ENCODE measurements at places on chromosomes 5 and 9. TPM values are rescaled to one million over a fixed set of nuclear protein-coding genes. Genes with fewer than 3 reads are reported as not detected.

Gene GMCL2
- not detected for total RNA-seq

Gene GCNT4
- total RNA-seq: 0.63 TPM

- H3K4me1 ChIP-seq: peaks cover 3% of the 10 kb centered on the region
- H3K27me3 ChIP-seq: no peaks in the 10 kb centered on the region
- H3K36me3 ChIP-seq: no peaks in the 10 kb centered on the region
- H3K4me3 ChIP-seq: no peak overlapping the region
- H3K27ac ChIP-seq: no peak overlapping the region
- DNase-seq: no peak
Observed at GRCh38 chr5:54869691-54870090, 115.7 kb downstream of the ESM1 start.

DNA sequence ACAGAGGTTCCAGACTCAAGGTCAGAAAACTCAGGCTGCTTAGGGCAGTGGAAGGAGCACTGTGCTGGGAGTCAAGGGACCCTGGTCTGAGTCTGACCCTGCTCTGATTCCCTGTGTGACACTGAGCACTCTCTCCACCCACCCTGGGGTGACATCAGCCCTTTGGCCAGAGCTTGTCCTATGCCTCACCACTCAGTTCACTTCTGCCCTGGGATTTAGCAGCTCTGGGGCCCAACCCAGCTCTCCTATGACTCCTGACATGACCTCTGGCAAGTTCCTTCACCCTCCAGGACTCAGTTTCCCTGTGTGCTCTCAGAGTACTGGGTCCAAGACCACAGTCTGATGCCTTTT lies 63.9 kb downstream of the FAM114A2 start:
- H3K4me3 ChIP-seq: no peak overlapping the region
- no peak for DNase-seq
- no peaks in the 10 kb centered on the region for H3K36me3 ChIP-seq
- no peaks in the 10 kb centered on the region for H3K27me3 ChIP-seq
- H3K27ac ChIP-seq: no peak overlapping the region
- no peaks in the 10 kb centered on the region for H3K4me1 ChIP-seq

Gene PPP3R2
- total RNA-seq: not detected

DNA sequence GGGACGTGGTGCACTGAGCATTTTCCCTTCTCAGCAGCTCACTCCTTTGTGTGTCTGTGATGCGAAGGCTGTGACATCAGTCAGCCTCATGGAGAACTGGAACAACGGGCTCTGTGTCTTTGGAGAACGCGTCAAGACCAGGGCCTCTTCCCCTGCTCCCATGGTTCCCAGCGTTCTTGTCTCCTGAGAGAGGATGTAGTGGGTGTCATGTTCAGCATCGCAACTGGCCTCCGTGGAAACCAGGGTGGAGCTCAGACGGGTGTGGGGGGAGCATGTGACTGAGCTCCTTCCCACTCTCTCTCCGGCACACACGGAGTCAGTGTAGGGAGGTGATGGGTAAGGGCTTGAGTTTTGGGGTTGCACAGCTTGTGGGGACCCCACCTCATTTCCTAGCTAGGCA lies 59.7 kb downstream of the TENT4A start:
- H3K27ac ChIP-seq: no peak overlapping the region
- no peaks in the 10 kb centered on the region for H3K4me1 ChIP-seq
- no peaks in the 10 kb centered on the region for H3K36me3 ChIP-seq
- no peak overlapping the region for H3K4me3 ChIP-seq

Gene LRRC70
- 0.55 TPM for total RNA-seq

DNA sequence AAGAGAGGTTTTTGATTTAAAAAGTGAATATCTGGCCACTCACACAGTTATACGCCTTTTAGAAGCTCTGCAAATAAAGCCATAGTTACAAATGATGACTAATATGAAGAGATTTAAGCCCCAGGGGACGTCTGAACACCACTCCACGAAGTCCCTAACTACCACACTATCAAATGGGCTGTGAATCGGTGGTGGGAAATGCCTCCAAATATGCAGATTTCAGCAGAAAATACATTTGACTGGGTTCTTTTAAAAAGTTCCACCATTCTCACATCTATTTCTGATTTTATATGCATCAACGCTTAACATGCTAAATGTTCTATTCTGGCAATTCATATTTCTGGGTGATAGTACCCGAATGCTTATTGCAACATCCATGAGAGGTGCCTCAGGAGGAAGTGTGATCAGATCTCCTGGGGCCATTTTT lies 22.5 kb downstream of the TICAM2 start:
- no peak overlapping the region for H3K4me3 ChIP-seq
- no peaks in the 10 kb centered on the region for H3K4me1 ChIP-seq
- H3K36me3 ChIP-seq: 0 out of 2 replicates have a peak, but pooled peaks cover 4% of the 10 kb centered on the region
- no peak for DNase-seq

DNA sequence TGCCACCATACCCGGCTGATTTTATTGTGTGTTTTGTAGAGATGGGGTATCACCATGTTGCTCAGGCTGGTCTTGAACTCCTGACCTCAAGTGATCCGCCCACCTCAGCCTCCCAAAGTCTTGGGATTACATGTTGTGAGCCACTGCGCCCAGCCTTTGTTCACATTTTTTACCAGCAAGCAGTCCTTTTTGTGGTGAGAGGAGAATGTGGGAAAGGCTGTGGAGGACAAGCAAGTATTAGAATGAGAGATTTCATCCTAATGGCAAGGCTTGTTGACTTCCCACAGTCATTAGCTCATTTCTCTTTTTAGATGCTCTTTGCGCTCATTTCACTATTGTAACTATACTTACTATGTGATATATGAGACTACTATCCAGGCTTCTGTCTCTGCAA lies 6.1 kb downstream of the IL31RA start:
- H3K36me3 ChIP-seq: no peaks in the 10 kb centered on the region
- H3K27me3 ChIP-seq: no peaks in the 10 kb centered on the region
- no peak for DNase-seq
- no peaks in the 10 kb centered on the region for H3K4me1 ChIP-seq

- peaks cover 9% of the 10 kb centered on the region for H3K36me3 ChIP-seq
- DNase-seq: no peak
- no peak overlapping the region for H3K4me3 ChIP-seq
- H3K27ac ChIP-seq: no peak overlapping the region
Observed at GRCh38 chr5:67200809-67201562, 4.4 kb upstream of the CD180 start.

- no peak overlapping the region for H3K27ac ChIP-seq
- no peak for DNase-seq
- no peaks in the 10 kb centered on the region for H3K27me3 ChIP-seq
- H3K4me3 ChIP-seq: no peak overlapping the region
- peaks cover 9% of the 10 kb centered on the region for H3K36me3 ChIP-seq
Observed at GRCh38 chr5:42306287-42306686, 117.0 kb upstream of the GHR start.

- H3K4me3 ChIP-seq: no peak overlapping the region
- DNase-seq: no peak
- H3K36me3 ChIP-seq: peaks cover 12% of the 10 kb centered on the region
Observed at GRCh38 chr5:83387041-83387440, 84.5 kb upstream of the VCAN start.

DNA sequence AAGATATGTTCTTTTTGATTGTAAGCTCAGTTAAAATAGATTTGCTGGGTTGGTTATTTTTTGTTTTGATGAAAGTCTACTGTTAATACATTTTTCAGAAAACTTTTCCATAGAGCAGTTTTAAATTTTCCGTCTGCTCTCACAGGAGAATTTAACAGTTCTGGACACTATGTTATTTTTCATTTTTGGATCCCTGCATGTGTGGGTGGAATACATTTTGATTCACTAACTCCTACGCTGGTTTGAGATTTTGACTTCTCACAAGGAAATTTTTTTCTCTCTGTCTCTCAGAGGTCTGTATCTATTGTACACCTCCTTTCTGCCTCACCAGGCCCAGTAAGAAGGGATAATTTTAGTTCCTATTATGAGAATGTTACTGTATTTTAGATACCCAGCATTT lies 502.4 kb downstream of the CDH10 start:
- H3K27me3 ChIP-seq: no peaks in the 10 kb centered on the region
- no peak for DNase-seq
- no peak overlapping the region for H3K27ac ChIP-seq

GRCh38 chr9:92770360-92770995 lies 5.8 kb upstream of the BICD2 start:
- no peak overlapping the region for H3K4me3 ChIP-seq
- H3K27ac ChIP-seq: no peak overlapping the region
- no peaks in the 10 kb centered on the region for H3K36me3 ChIP-seq
- peak; percentile 73 for DNase-seq
- no peaks in the 10 kb centered on the region for H3K4me1 ChIP-seq
